Activated CD8-positive, alpha-beta memory T cell treated with anti-CD3 and anti-CD28 coated beads for 1 hour (primary cell): ENCODE measurements at places on chromosomes 2 and 18.

DNA sequence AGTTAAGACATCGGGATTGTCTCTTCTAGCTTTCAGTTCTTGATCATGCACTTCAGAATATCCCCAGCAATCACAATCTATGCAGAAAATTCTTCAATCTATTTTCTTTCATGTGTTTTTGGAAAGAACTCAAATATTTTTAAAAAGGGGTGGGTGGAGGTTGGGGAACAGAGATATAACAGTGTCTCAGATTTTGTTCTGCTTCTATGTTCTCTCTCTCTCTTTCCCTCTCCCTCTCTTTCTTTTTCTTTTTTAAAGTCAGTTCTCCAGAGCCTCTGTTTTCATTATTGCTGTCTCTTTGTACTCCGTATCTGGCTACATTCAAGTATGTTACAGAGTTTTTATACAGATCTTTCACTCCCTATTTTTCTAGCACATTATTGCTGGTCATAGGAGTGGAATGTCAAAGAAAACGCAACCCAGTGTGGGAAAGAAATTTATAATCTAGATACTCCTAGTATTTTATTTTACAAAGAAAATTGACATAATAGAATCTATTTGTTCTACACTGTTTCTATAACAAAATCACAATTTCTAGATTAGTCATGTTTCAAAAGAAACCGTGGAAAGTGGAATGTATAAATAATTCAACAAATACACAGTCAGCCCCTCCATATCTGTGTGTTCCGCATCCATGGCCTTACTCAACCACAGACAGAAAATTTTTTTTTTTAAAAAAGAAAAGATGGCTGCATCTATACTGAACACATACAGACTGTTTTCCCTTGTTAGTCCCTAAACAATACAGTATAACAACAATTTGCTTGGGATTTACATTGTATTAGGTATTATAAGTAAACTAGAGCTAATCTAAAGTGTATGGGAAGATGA, 11.2 kb upstream of the NEMP2 start:
- DNase-seq: no peak

DNA sequence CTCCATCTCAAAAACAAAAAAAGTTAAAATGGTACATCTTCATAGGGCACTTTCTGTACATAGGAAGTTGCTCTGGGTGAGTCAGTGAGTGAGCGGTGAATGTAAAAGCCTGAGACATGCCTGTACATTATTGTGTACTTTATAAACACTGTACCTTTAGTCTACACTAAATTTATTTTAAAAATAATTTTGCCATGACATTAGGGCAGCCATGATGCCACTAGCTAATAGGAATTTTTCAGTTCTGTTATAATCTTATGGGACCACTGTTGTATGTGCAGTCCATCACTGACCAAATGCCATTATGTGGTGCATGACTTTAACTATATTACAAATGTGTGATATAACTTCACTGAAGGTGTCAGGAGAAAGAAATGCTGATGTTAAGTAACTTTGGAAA, 11.0 kb upstream of the TXNDC2 start:
- no peak for DNase-seq

DNA sequence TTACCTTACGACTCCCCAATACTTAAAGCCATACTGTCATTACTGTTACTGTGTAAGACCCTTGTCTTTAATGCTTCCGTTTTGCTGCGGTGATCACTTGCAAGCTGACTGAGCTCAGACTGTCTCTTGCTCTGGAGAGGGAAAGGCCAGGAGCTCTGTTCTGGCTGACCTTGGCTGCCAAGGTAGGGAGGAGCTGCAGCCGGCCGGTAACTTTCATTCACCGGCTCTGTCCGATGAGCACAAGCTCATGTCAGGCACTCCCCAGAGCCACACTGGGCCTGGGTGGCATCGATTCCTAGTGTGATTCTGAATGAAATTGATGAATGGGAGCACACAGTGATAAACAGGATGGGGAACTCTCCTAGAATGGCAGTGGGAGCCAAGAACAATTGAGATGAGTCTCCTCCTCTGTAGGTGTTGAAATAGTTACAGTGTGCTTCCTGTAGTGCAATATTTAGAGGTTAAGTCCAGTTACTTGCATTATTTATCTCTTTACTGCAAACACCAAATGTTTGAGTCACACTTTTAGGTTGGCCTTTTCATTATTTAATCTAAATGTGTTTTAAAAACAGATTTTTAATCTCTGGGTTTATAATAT, 100.9 kb downstream of the ATP9B start:
- DNase-seq: no peak

DNA sequence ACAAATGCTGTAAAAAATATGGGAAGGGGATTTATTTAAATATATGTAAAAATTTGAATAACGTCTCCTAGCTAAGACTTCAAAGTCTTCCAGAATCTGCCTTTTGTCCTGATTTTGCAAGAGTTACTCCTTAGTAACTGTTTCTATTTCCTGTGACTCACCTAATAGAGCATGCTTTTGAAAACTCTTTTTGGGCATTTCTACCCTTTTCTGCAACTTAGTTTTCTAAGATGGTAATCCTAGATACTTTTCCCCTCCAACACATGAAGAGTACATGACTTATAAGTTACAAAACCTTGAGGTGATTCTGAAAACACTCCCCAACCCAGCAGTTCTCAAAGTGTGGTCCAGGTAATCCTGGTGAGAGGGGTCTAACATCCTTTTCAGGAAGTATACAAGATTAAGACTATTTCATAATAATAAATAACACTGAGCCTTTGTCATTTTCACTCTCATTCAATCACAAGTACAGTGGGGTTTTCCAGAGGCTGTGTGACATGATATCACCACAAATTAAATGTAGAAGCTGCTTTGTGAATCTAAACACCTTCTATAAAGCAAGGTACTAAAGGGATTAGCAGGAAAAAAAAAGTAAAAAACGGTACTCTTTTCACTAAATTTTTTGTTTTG, 31.9 kb downstream of the PPP4R3B start:
- no peak for DNase-seq

- DNase-seq: no peak
Observed at GRCh38 chr2:224039770-224040440, 819 bp upstream of the SERPINE2 start.

- no peak for DNase-seq
Observed at GRCh38 chr2:160345071-160345764, 145.1 kb upstream of the ITGB6 start.

DNA sequence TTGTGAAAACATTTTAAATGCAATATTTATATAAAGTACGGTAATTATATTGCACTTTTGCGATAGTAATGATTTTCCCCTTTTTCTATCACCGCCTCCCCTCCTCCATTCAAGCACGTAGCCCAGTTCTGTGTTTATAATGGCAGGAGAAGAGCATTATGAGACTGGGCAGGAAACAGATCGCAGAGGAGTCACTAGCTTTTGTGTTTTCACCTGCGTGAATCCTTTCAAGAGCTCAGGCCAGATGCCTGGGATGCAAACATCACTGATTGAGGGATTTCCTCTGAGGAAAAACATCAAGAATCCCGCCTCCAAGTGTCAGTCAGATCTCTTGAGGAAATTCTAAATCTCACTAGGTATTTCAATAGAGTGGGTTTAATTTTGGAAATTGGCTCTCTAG, 178.4 kb upstream of the FN1 start:
- no peak for DNase-seq

DNA sequence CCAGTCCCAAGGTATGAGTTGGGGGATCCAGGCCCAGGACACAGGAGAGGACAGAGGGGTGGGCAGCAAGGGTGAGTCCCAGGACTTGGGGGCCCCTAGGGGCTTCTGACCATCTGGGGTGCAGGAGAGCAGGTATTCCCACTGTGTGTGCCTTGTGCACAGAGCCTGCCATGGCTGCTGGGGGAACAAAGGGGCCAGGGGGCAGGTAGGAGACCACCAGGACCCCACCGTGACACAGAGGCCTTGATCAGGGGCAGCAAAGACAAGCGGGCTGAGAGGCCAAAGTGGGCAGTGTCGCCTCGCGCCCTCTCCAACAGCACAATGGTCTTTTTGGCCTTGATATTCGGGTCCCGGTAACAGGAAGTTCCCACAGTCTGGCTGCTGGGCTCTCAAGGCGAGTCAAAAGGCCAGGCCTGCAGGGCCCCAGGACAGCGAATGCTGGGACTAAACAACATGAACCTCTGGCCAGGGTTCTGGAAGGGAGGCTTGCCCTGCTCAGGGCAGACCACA, 12.3 kb upstream of the GPR17 start:
- DNase-seq: no peak

DNA sequence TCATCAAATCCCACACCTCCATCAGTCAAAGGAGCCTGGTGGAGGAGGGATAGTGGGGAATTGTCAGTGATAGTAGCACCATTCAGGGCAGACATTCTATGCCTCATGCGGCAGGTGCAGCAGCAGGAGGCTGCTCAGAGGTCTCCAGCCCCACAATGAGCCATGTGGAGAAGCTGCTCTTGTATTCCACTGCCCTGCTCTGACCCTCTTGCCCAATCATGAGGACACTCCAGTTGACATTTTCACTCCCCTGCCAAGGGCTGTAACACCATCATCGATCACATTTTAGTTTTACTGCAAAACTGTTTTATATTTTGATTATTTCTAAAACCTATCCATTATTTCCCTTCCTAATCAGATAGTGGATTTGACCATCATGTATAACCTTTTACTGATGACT, 487.6 kb upstream of the KLHL29 start:
- DNase-seq: no peak

DNA sequence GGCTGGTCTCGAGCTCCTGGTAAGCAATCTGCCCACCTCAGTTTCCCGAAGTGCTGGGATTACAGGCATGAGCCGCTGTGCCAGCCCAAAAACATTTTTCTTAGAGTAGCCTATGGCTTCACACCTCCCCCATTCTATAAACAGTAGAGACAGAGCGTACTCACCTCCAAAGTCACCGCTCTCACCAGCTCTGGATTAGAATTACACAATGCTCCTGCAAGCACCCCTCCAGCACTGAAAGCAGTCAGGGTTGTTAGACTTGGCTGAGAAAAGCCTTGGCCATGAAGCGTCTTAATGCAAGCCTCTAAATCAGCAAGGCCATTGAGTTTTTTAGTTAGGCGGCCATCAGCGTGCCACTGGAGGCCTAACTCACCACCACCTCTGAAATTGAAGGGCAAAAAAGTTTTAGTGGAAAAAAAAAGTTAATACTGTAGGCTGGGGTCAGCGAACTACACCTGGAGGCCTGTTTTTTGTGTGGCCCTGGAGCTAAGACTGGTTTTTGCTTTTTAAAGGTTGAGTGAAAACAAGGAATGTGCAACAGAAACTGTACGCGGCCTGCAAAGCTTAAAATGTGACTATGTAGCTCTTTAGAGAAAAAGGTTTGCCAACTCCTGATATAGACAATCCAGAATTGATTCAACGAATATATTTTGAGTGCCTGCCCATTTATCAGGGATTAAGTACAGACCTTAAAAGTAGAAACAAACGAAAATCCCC, 34.6 kb downstream of the PREPL start:
- no peak for DNase-seq

DNA sequence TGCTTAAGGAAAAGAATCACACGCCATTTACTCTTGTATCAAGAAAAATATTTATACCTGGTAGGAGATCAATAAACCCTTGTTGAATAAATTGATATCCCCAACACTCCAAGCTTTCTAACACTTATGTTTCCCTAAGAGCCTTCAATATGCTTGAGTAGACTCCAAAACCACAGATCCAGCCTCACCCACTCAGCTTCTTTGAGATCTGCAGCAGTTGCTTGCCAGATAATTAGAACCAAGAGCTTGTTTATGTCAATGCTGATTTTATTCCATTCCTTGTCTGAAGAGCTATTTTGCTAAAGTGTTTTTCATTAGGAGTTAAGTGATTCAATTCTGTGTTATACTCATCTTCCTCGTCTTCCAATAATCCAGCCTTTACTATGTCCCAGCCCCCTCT, 26.3 kb upstream of the CRIM1 start:
- DNase-seq: no peak

DNA sequence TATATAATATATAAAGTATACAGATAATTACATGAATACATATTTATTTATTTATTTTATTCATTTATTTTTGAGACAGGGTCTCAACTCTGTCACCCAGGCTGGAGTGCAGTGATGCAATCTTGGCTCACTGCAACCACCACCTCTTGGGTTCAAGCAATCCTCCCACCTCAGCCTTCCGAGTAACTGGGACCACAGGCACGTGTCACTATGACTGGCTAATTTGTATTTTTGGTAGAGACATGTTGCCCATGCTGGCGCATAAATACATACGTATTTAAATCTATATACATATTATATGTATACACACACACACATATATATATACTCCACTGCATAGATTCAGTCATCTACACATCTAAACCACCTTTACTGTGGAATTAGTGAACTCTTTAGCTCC, 20.6 kb upstream of the NDUFV2 start:
- DNase-seq: no peak

DNA sequence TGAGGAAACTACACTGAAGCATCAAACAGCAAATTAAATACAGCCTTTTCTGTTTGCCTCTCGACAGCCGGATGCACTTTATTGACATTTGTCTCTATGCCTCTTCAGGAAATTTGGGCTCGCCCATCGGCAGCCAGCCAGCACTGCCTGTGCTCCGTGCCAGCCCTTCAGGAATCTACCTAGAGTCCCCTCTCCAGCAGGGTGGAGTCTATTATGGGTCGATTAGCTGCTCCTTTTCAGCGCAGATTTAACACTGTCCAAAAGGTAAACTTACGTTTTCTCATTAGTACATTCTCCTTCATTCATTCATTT, 91.5 kb downstream of the MYCN start:
- no peak for DNase-seq

DNA sequence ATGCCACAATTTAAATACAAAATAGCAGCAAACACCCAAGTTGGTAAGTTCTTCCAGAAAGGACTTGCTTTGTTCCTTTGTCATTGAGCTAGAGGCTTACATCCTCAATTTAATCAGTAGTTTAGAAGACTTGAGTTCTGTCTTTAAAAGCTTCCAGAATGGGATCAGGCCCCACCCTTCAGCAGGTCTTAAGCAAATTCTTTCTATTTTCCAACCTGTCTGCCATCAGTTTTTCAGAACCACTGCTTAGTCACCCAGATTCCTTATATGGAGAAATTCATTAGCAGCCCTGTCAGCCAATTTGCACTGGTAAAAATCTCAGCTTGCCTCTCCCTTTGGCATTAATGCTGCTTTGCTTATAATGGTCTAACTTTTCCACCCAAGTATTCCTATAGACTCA, 263.6 kb upstream of the HNMT start:
- DNase-seq: no peak

DNA sequence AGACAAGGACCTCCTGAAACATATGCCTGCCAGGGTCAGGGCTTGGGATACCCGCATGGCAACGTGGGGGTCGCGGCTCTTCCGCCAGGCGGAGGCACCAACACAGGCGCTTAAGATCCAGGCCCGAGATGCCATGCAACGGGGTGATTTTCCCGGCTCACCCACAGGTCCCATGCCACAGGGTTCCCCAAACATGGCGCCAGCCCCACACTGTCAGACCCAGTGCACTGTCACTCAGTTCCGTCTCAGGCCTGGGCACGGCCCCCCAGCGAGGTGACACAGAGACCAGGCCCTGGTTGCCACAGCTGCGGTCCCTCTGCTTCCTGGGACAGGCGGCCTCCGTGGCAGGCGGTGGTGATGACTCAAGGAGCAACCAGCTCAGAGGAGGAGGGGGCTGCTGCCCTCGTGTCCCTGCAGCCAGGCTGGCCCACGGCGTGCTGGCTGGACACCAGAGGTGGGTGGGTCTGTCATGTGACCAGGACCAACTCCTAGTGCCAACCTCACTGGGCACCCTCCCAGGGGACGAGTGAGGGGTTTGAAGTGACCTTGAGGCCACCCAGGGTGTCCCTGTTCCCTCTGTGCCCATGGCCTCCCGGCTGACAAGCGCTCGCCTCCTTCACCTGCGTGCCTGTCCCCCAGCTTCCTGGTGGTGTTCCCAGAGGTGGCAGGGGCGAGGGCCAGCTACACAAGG, 4.9 kb downstream of the PDCD1 start:
- no peak for DNase-seq
